ENCODE measurements at places on chromosomes 2 and 18. TPM values are rescaled to one million over a fixed set of nuclear protein-coding genes. Genes with fewer than 3 reads are reported as not detected.

DNA sequence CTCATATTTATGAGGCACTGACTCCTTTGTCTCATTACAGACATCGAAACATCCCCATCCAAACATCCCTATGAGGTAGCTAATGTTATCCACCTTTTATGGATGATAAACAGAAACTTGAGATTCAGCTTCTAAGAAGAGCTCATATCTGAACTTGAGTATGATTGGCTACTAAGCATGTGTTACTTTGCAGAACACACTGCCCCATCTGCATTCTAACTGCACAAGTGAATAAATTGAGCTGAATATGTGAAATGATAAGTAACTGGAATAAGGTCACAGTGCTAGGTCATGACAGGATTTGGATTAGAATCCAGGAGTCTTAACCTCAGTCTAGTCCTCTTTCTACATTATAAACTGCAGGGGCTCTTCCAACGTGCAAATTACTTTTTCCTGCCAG, 172.7 kb downstream of the SETBP1 start:
- DNase-seq, result no peak

GRCh38 chr2:46257476-46257875, 39.7 kb upstream of the EPAS1 start:
- no peak for DNase-seq

DNA sequence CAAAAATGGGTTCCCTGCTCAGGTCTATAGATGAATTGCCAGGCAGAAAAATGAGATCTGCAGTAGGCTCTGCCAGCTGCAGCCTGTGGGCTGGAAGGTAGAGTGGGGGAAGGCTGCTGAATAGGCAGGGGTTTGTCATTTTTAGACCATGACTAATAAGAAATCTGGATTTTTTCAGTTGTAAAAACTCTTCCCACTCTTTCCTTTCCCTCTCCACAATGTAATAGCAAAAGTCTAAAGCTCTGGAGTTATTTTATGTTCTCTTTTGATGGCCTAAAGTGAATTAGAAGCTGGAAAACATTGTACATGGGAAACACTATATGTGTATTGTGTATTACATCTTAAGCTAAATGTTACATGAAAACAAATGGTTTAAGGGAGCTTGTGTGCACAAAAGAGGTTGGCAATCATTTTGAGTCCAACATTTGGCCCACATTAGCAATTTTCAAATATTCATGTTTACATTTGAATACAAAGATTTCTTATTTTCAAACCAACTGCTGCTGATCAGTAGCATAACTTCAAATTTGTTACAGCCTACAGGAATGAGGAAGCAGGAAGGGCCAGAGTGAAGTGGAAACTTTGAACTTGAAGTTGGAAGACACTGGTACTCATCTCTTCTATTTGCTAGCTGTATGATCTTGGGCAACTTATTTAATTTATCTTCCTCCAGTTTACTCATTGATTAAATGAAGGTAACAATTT, 407.1 kb downstream of the SLC4A3 start:
- no peak for DNase-seq

- peak; percentile 27 for DNase-seq
These were observed 28.3 kb downstream of the MYO7B start for GRCh38 chr2:127563458-127564428.

DNA sequence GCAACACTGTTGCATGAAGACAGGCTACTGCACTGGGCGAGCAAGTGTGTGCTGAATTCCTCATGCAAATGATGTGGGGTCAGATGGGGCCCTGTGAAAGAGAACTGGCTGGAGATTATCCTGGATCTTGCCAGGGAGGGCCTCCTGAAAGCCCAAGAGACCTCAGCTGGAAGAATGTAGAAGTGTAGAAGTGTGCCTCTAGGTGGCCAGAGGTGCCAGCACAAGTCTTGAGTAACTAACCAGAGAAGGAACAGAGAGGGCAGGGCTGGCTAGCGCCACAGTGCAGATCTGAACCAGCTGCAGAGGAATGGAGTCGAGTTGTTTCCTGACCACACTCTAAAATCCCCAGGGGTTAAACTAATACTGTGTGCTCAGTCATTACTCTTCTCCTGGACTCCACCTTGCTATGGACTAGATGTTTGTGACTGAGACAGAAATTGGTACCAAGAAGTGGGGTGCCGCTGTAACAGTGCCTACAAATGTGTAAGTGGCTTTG, 399.3 kb downstream of the LRATD1 start:
- peak; percentile 76 for DNase-seq

DNA sequence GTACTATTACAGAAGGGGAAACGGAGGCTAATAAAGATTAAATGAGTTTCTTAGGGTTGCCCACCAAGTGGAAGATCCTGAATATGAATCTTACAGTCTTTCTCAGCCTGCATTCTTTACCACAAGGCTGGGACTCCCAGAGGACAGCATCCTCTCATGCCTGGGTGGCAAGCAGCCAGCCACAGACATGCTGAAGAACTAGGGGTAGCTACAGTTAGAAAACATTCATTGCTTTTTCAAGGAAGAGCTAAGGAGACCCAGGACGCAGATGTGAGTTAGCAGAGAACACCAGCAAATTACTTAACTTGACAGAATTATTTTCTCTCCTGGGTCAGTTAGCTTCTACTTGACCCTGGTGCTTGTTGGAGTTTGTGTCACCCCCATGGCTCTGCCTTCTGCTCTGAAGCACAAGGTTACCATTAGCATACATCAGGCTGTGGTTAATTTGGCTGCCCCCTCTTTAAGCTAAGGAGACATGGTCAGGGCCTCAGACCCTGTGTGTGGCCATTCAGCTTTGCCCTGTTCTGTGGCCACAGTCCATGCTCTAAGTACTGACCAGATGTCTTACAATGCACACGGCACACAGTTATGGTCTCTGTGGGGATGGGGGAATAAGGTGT, 132.3 kb upstream of the TNP1 start:
- DNase-seq, result no peak

DNA sequence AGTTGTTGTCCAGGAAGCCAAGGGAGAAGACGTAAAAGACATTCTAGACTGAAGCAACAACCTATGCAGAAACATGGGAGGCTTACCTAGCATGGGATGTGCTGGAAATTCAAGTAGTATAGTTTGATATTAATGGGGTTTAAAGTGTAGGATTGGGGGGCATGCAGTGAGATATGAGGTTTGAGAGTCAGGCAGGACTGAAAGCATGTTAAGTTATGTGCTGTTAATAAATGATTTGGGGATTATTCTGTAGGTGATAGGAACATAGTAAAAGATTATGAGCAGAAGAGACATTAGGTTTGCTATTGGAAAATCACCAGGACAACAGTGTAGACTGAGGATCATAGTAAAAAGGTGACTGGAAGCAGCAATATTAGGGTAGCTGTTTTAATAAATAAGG, 3.2 kb downstream of the EHBP1 start:
- DNase-seq, result no peak

GRCh38 chr2:210531050-210531449, 25.3 kb upstream of the CPS1 start:
- DNase-seq, result no peak

GRCh38 chr2:25125189-25125588, 43.2 kb downstream of the POMC start:
- DNase-seq, result no peak

GRCh38 chr18:22971038-22971437, 37.9 kb downstream of the RBBP8 start:
- no peak for DNase-seq

- no peak for DNase-seq
These were observed 30.3 kb downstream of the COLEC11 start for GRCh38 chr2:3625186-3625585.

GRCh38 chr18:62802523-62802922, 87.2 kb downstream of the PHLPP1 start:
- no peak for DNase-seq

DNA sequence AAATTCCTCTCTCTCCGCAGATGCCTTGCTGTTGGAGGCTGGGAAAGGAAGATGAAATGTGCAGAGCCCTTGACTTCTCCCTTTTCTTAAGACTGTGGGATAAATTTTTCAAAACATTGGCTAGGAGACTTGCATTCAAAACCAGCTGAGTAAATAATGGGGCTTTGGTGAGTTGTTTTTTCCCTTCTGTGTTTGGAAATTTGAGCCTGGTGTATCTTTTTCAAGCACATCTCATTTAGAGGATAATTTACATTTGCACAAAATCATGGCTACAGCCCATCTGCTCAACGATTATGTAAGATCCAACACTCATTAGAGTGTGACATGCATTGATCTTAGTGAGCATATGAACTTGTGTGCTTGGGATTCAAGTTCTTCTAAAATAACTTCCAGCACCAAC, 112.1 kb upstream of the ATP8B1 start:
- DNase-seq, result no peak

DNA sequence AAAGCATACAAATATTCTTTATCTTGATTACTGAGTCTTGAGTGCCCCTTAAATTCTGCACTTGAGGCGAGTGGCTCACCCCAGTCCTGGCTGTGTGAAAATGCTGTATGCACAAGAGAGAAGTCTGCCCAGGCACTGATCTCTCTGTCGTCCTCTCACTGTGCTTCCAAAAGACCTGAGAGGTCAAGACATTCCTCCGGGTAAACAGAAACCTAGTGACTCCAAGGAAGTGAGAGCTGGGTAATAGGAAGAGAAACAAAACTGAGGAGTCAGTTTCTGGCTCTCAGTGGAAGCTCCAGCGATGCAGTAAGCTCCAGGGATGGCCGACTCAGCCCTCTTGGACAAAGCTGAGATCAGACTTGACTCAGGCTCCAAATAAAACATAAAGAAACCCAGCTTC, 70.9 kb downstream of the AAK1 start:
- DNase-seq, result no peak

GRCh38 chr2:160367887-160368286, 125.7 kb downstream of the RBMS1 start:
- no peak for DNase-seq

DNA sequence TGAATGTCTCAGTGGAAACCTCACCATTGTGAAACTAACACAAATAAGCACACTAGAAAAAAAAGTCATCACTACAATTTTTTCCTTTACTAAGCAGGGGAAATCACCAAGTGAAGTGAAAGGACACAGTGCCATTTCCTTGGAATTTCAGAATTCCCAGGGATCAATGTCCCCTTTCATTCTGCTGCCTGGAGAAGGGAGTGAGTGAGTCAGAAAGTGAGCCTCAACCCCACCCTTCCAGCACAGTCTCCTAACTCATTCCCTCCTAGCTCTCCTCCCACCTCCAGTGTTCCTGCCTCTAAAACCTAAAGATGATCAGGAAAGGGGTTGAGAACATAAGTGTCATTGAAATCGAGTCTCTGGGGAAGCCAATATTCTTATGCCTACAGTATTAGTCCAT, 608.5 kb downstream of the RNF144A start:
- no peak for DNase-seq

DNA sequence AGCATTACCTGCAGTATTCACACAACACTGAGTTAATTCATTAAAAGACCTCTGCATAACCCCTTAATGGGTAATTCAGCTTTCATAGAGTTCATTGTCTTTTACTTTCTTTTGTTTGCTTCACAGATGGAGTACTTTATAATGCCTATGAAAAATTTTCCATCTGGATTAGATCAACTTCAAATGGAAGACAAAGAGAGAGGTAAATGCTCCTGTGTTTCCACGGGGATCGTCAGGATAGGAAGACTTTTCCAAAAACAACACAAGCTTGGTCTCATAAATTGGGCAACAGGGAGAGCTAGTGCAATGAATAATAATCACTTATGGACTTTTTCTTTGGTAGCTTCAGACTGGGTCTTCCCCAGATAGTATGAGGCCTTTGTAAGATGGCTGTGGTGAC, 100.7 kb downstream of the ICOS start:
- no peak for DNase-seq

- no peak for DNase-seq
These were observed 85.1 kb downstream of the TMEM131 start for GRCh38 chr2:97910403-97911205.

DNA sequence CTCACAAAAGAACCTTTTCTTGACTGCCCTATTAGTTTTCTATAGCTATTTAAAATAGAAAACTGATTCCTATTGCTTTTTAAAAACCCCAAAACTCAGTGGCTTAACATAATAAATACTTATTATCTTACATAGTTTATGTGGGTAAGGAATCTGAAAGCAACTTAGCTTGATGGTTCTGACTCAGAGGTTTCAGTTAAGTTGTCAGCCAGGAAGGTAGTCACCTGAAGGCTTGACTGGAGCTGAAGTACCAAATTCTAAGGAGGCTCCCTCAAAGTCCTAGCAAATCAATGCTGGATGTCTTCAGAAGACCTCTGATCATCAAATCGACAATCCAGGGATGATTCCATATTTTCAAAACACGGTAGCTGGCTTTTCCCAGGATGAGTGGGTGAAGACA, 546.6 kb upstream of the CDH2 start:
- DNase-seq, result no peak

GRCh38 chr2:32940316-32940997, 6.3 kb upstream of the LTBP1 start:
- no peak for DNase-seq

DNA sequence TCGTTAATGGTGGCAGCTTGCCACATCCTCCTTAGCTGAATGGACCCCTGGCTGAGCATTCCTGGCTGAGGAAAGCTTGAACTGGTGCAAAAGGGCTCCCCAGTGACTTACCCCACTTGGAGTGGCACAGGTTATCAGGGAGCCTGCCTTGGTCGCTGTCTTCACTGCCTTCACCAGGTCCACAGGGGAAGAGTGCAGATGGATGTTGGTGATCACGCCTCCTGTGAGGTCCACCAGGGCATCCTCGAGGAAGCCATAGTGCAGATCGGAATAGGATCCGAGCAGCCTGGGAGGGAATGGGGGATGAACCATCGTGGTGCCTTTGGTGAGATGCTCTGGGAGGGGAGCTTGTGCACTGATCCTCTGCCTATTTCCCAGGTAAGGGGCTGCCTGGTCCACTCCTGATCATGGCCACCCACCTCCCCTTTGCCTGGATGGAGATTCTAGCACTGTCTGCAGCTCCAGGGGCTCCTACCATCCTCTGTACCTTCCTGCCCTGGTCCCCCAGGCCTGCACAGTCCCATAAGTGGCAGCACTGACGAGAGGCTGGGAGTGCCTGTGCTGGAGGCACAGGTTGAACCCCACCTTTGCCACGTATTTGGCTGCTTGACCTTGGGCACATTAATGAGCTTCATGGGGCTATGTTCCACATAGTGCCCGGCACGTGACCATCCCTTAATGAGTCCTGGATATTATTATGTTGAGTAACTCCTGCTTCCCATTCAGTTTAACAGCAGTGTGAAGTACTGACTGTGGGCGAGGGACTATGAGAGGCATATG, 43.0 kb downstream of the CAPN13 start:
- DNase-seq, result peak; percentile 30

DNA sequence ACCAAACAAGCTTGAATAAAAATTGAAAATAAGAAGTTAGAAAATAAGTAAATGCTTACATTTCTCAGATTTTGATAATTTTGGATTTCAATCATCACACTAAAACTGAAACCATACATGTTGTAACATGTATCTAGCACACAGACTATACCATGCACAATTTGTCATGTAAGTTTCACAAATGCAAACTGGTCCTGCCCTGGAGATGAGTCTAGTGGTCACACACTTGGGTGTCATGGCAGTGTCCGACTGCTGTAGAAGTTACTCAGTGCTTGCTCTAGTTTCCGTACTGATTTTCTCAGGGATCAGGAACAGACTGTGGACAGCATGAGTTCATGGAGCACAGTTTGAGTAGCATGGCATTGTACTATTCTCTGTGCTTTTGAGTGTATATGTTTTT, 182.9 kb upstream of the RMP24 start:
- DNase-seq, result no peak

GRCh38 chr2:227706859-227707258, 11.0 kb downstream of the SLC19A3 start:
- no peak for DNase-seq

NABP1 gene
- total RNA-seq, result 12.1 TPM

PXDN gene
- 212 TPM for total RNA-seq

BCS1L gene
- 19.2 TPM for total RNA-seq

PSTPIP2 gene
- total RNA-seq, result 14.4 TPM

FASTKD1 gene
- 30.2 TPM for total RNA-seq

SNED1 gene
- 0.66 TPM for total RNA-seq

RASGRP3 gene
- total RNA-seq, result not detected
